DMS79 treated with DMSO at 0.1 percent for 48 hours (cell line): ENCODE measurements at places on chromosomes 4 and X.

DNA sequence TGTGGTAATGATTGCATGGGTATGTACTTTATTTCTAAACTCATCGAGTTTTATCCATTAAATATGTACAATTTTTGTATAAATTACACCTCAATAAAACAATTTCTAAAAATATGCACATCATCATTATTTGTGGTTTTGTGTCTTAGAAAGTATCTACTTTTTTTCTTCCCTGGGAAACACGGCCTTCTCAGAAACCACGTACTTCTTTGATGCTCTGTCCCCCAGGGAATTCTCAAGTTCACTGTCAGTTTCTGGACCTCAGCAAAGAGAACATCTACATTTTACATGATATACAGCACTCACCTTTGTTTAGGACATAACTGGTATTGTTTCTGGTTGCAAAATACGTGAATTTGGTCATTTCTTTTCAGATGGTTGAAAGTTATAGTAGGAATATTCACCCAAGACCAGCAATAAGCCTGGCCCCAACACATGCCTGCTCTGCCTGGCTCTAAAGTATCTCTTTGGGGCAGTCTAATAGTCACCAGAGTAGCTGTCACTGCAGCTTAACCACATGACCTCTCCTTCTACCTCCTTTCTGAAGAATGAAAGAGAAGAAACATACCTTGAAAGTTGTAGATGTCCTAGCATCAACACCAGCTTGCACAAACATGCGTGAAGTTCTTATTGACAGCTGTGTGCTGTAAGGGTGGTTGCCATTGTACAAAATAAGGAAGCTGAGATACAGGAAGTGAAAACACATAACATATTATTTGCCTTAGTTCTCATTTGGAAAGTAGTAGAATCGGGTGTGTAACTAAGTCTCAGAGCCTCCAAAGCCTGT lies 48.4 kb upstream of the SPANXN4 start:
- DNase-seq, result no peak

DNA sequence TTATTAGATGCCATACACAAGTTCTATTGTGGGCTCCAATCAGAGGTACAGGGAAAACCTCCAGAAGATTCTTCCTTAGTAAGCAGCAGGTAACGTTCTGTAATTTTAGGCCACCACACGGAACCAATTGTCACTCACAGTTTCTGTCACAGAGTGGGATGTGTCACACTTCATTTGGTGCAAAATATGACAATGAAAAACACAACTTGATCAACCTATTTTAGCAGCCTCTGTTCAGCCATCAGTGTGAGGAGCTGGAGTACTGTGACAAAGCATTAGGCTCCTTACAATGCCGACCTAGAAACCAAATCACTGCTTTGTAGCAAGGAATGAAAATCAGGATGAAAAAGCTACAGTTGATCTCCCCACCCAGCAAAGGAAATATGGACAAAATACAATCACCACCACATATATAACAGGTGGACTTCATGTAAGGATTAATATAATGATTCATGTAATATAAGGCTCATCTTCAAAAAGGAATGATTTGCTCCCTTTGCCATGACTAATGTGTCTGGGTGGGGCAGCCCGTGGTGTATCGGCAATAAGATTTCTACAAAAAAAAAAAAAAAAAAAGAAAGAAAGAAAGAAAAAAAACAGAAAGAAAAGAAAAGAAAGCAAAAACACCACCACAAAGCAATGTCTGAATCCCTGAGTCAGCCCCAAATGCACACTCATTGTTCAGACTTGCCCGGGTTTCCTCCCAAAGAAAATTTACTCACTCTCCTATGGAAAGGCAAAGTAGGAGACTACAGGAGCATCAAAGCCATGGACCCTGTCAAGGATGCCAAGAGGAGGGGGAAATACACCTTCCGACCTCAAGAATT lies 36.0 kb downstream of the SLC9A7 start:
- no peak for DNase-seq

DNA sequence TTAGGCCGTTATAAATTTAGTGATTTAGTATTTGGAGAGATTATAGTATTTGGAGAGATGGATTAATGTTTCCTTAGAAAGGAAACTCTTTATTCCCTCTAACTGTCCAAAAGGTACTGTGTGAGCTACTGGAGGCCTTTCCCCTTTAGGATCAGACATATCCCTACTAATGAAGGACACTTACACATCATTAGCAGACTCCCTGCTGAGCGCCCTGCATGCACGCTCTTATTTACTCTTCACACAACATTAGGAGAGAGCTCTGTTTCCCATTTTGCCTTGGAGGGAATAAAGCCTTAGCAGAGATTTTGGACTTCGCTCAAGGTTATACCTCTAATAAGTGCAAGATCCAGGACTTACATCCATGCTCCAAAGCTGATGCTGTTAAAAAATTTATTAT lies 17.8 kb upstream of the STOX2 start:
- DNase-seq, result no peak

DNA sequence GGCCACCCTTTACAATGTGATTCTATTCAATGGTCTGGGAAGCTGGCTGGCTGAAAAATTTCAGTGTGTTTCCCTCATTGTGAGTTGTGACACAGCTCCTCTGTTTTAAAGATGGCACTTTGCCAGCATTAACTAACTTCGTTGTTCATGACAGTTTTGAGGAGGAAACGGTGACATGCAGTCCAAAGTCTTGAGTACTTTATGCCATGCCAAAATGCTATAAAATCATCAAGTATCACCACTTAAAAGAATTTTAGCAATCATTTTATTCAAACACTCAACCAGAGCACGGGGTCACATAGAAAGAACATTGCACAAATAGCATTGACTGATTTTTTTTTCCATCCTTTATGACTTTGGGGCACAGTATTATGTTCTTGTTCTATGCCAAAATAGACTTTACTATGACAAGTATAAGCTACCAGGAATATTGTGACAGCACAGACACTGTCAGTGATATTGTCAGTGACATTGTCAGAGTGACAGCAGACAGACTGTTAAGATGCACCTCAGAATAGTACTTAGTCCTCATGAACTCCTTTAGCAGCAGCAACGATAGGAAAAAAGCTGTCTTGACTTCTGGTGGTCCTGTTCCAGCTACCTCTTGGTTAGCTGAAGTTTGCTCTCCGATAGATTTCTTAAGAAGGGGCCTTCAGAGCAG lies 46.7 kb downstream of the CXCL13 start:
- peak; percentile 65 for DNase-seq

- DNase-seq, result no peak
Measured at GRCh38 chr4:121226362-121226761, 62.2 kb upstream of the TNIP3 start.

DNA sequence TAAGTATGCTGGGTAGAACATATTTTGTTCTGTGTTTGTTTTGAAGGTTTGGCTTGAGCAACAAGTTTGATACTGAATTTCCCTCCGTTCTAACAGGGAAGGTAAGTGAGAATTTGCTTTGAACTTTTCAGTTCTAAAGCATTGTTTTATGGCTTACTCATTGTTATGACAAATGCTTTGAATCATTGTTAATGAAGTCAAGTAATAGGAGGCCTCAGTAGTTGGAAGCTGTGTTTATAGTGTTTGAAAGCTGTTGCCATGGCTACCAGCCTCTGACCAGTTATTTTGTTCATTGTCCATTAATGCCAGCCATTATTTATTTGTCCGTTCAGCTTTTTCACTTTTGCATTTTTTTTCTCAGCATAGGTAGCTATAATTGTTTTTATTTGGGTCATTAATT lies 14.4 kb downstream of the CHIC1 start:
- no peak for DNase-seq

- no peak for DNase-seq
Measured at GRCh38 chr4:119113033-119113655, 22.5 kb upstream of the MYOZ2 start.

DNA sequence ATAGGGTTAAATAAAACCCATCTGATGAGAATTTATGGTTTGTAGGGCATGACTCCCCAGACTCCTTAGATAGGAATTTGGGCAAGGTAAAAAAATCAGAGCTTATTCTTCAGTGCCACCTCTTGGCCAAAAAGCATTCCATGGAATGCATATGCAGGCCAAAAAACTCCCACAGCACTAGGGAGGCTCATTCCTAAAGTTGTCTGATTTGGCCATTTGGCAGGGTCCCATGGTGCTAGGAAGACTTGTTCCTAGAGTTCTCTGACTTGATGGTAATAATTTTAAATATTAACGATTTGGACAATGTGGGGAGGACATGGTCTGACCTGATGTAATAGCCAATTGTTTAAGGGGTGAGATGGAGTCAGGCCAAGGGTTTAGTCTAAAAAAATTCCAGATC lies 93.0 kb downstream of the SPIN4 start:
- no peak for DNase-seq

- no peak for DNase-seq
Measured at GRCh38 chrX:9494771-9495170, 29.9 kb downstream of the TBL1X start.

DNA sequence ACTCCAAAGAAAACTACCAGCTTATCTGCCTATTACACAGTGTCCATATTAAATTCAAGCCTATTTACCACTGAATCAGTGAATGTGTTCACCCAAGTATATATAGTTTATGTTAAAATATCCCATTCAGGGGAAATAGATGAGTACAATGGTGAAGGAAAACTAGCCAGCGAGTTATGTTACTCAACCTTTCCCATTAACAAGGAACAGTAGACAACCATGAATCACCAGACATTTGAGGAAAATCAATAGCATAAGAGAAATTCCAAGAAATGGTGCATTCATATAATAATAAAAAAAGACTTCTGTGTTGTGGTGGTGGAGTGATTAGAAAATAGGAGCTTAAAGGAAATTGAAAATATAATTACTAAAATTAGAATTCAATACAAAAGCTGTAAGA lies 21.3 kb downstream of the IQCM start:
- DNase-seq, result no peak

- DNase-seq, result no peak
Measured at GRCh38 chr4:141658309-141658708, 21.9 kb downstream of the IL15 start.

DNA sequence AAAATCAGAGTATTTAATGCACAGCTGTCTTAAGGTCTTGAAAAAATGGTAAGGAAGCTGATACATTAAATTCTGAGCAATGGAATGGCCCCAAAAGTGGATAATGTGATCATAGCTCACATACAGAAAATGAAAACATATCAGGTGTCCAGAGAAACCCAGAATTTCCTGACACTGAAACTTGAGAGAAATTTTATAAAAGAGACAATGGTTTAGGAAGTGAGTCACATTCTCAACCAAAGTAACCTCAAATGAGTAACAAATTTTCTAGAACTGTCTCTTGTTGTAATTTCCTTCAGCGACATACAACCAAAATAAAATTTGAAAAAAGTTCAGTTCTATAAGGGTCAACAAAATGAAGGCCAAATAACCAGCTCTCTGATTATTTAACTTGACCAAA lies 37.4 kb upstream of the PACRGL start:
- no peak for DNase-seq

- no peak for DNase-seq
Measured at GRCh38 chrX:53305996-53306937, 24.9 kb upstream of the IQSEC2 start.

DNA sequence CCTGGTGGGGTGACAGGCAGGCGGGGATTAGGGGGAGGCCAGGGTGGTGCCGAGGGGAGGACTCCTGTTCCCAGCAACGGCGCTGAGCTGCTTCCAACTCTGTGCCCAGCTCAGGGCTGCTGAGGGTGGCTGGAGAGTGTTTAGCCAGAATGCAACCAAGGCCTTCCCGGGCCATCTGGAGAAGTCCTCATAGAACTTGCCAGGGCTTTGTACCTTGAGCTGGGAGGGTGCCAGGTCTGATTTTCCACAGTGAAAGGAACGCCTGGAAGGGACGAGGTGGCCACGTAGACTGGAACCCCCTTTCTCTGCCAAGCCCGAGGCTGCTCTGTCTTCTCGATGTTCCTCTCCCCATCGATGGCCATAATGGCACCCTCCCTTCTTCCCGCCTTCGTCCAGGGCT lies 57.0 kb upstream of the GPR78 start:
- DNase-seq, result no peak

GRCh38 chrX:120310861-120311726 lies at the start of gene TMEM255A:
Gene TMEM255A (minus strand): TSS chrX:120311461. CDS start chrX:120311309, 152 bp downstream.
- DNase-seq, result peak; percentile 15

- DNase-seq, result peak; percentile 45
Measured at GRCh38 chrX:123731987-123732669, 724 bp downstream of the THOC2 start.

GRCh38 chr4:145939441-145939750 lies 773 bp upstream of the ZNF827 start:
- DNase-seq, result no peak

- no peak for DNase-seq
Measured at GRCh38 chrX:132463411-132463810, 25.4 kb downstream of the MBNL3 start.

DNA sequence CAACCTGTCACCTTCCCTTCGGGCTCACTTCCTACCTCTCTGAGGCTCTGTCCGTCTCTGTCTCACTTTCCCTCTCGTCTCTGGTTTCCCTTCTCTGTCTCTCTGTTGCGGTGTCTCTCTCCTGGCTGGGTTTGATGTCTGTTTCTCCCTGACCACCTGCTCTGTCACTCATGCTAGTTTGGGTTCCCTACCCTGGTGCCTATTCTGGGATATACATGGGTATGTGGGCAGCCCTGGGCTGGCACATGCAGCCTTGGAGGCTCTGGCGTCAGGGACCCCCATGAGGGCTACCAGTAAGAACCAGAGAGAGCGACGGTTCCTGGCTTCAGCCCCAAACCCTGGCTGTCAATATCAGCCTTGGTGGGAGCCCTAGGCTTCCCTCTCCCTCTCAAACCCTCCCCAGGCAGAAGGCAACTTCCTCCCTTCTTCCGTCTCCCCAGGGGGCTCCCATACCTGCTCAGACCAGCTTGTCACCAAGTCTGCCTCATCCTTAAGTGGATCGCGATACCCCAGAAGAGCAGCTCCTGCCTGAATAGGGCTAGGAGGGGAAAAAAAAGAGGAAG lies 314 bp downstream of the DNASE1L1 start:
- DNase-seq, result no peak

GRCh38 chr4:109266236-109266635 lies 36.2 kb downstream of the COL25A1 start:
- DNase-seq, result no peak

DNA sequence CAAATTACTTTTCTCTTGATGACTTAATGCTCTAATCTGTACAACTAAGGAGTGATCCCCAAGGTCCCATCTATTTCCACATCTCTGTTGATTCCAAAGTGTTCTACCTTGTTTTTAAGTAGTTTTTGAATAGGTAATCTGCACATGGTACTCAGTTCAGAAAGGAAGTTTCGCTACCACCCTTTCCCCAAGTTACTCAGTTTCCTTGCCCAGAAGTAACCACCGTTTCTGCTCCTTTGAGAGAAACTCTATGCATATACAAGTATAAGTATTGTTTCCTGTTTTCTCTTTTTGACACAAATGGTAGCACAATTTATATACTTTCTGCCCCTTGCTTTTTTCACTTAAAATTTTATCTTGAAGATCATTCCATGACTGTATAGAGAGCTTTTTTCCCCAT lies 18.1 kb downstream of the TMEM154 start:
- no peak for DNase-seq

DNA sequence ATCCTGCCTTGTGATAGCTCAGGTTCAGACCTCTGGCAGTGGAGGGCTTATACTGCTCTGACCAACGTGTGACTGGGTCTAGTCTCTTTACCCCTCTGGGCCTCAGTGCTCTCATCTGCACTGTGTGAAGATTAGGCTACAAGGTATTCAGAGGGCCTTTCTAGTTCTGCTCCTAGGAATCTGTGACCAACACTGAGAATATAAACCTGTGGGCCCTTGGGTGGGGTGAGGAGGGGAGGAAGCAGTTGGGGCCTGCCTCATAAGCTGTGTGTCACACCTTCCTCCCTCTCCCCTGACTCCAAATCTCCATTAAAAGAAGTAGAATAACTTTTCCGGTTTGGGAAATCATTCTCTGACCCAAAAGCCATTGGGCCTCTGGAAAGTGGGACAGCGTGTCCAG lies 66.3 kb upstream of the MSN start:
- no peak for DNase-seq
